RKO (cell line): ENCODE measurements at places on chromosomes 5 and 9.
A peak's percentile ranks its signal among the peaks of the same experiment; 100 is the strongest.

DNA sequence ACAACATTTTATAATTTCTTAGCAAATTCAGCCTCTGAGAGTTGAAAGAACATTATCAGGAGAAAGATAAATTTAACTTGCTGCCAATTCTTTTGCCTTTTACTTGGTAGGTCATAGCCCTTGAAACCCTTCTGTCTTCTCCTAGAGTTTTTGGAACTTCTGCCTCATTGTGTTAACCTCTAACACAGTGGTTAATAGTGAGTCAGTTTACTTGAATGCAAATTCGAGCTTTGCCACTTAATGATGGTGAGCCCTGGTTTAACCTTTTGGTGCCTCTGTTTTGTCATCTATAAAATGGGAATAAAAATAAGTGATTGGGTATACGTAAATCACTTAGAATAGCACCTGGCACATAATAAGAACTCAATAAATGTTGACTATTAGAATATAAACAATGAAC, 1.8 kb upstream of the INIP start:
- no peak for DNase-seq

GRCh38 chr5:167653645-167654106, 637.8 kb upstream of the WWC1 start:
- DNase-seq, result no peak

- peak; percentile 88 for DNase-seq
Observed at GRCh38 chr5:73591102-73591695, 25.7 kb downstream of the UTP15 start.

- no peak for DNase-seq
Observed at GRCh38 chr9:96649620-96650324, 5.3 kb downstream of the PRXL2C start.

DNA sequence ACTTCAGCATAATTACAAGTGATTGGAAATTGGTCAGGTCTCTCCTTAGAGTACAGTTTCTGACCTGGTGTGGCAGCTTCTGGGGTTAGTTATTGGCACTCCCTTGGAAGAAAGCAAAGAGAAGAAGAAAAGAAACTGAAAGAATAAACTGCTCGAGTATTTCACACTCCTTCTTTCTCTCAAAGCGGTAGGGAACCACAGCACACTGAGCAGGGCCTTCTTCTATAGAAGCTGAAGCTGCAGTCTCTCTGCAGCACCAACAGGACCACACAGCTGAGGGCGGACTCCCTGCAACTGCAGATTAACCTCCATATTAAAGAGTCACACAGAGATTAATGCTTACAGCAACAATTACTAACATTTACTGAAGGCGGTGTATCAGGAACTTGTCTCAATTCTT, 152.0 kb downstream of the TRPM6 start:
- DNase-seq, result no peak

DNA sequence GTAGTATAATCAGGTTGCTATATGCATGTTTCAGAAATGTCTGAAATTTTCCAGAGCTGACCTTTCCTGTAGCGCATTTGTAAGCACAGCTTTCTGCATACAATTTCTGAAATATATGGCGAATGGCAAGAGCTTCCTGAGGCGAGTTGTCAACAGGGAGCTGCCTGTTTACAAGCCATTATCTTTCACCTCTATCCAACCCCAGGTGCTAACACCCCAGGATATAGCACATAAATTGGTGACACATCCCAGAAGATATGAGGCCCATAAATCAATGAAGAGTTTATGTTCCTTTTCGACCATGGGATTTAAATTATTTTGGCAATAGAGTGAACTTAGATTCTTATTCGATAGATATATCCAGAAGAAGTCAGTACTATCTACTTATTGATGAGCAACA, 379.8 kb downstream of the KDM4C start:
- no peak for DNase-seq

- no peak for DNase-seq
Observed at GRCh38 chr5:94407023-94407422, 211.4 kb downstream of the KIAA0825 start.
